ENCODE measurements at places on chromosomes 3 and 15. TPM values are rescaled to one million over a fixed set of nuclear protein-coding genes. Genes with fewer than 3 reads are reported as not detected.

GRCh38 chr15:41333026-41333562 lies 413 bp downstream of the NUSAP1 start:
- peak overlapping the region; percentile 89 for H3K4me3 ChIP-seq
- no peaks in the 10 kb centered on the region for H3K27me3 ChIP-seq
- no peak for DNase-seq
- H3K36me3 ChIP-seq = no peaks in the 10 kb centered on the region

- peaks cover 15% of the 10 kb centered on the region for H3K36me3 ChIP-seq
- H3K27ac ChIP-seq = no peak overlapping the region
- DNase-seq = no peak
- H3K4me1 ChIP-seq = peaks cover 36% of the 10 kb centered on the region
- H3K27me3 ChIP-seq = no peaks in the 10 kb centered on the region
- H3K4me3 ChIP-seq = no peak overlapping the region
Observed at GRCh38 chr3:52887166-52887565, 10.2 kb downstream of the STIMATE start.

DNA sequence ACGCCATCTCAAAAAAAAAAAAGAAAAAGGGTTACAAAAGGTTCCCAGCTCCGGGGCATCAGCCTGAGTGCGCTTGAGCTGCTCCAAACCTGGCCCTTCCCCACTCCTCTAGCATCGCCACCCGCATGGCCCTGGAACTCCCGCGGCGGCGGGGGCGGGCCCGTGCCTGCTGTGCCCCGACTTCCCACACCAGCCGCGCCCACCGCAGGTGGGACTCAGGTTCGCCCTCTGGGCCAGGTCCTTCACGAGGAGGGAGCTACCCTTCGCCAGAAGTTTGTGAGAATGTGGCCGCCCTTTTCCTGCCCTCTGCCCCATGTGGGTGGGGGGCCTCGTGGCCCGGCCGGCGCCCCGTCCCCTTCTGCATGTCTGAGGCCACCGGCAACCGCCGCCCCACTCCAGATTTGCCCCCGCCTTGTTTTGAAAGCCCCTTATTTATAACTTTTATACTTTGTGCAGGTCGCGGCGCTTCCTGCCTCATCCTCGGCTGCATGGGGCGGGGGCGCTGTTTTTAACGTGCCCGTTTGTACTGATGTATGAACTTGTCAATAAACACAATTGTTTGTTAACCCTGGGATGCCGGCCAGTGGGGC lies 507 bp upstream of the JMJD7 start:
- H3K4me3 ChIP-seq = peak overlapping the region; percentile 68
- H3K27ac ChIP-seq = peak overlapping the region; percentile 41
- H3K4me1 ChIP-seq = peaks cover 5% of the 10 kb centered on the region
- DNase-seq = no peak
- no peaks in the 10 kb centered on the region for H3K27me3 ChIP-seq

GRCh38 chr3:134485075-134485717 lies 589 bp downstream of the ANAPC13 start:
- no peak for DNase-seq
- H3K27me3 ChIP-seq = no peaks in the 10 kb centered on the region
- peak overlapping the region; percentile 92 for H3K4me3 ChIP-seq
- peaks cover 14% of the 10 kb centered on the region for H3K36me3 ChIP-seq
- H3K27ac ChIP-seq = peak overlapping the region; percentile 98
- peaks cover 26% of the 10 kb centered on the region for H3K4me1 ChIP-seq

- no peak overlapping the region for H3K4me3 ChIP-seq
- no peaks in the 10 kb centered on the region for H3K36me3 ChIP-seq
- no peaks in the 10 kb centered on the region for H3K27me3 ChIP-seq
- DNase-seq = no peak
- H3K27ac ChIP-seq = no peak overlapping the region
Observed at GRCh38 chr3:48137425-48137999, 50.7 kb downstream of the CDC25A start.

- H3K27ac ChIP-seq = no peak overlapping the region
- DNase-seq = no peak
- peaks cover 3% of the 10 kb centered on the region for H3K4me1 ChIP-seq
- H3K36me3 ChIP-seq = no peaks in the 10 kb centered on the region
- no peak overlapping the region for H3K4me3 ChIP-seq
Observed at GRCh38 chr15:95758451-95758850, 572.0 kb upstream of the NR2F2 start.

- no peak overlapping the region for H3K27ac ChIP-seq
- no peak overlapping the region for H3K4me3 ChIP-seq
- no peaks in the 10 kb centered on the region for H3K27me3 ChIP-seq
Observed at GRCh38 chr3:149273096-149273751, 51.6 kb upstream of the CP start.

DNA sequence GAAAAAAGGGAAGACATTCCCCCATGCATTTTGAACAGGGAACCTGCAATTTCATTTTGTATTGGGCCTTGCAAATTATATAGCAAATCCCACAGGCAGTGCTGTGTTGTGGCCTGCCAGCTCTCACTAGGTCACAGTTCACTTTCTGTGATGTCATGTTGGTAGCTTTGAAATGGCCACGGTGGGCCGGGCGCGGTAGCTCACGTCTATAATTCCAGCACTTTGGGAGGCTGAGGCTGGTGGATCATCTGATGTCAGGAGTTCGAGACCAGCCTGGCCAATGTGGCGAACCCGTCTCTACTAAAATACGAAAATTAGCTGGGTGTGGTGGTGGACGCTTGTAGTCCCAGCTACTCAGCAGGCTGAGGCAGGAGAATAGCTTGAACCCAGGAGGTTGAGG lies 27.0 kb upstream of the C15orf39 start:
- H3K27ac ChIP-seq = peak overlapping the region; percentile 78
- H3K36me3 ChIP-seq = no peaks in the 10 kb centered on the region
- DNase-seq = no peak
- no peaks in the 10 kb centered on the region for H3K27me3 ChIP-seq

DNA sequence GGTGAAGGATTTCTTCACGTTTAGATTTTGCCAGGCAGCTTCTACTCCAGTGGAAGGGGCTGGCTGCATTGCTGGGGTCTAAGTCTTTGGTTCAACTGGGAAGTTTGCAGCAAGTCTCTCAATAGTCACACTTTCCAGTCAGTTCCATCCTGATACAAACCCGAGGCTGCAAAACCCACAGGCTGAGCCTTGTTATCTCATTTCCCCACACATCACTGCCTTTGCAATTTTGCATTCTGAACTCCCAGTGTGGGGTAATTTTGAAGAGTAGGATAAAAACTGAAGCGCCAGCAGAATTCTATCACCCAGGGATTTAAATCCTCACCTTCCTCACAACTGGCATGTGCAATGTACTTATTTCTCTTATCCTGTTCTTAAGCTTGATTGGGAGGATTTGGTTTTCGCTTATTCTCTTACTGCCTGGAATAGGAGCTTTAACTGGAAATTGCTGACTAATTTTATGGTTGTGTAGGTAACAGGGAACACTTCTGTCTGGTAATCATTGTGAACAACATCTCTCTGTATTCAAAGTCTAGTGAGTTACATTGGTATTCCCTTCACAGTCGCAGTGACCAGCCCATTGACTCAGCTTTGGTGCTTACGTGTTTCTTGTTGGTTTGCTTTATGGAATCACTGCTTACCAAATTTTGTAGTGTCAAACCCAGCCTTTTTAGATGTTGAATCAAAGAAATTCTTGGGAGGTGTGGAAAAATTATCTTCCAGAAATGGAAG lies 142.0 kb upstream of the TOPAZ1 start:
- H3K4me3 ChIP-seq = no peak overlapping the region
- H3K36me3 ChIP-seq = no peaks in the 10 kb centered on the region
- no peaks in the 10 kb centered on the region for H3K27me3 ChIP-seq
- no peaks in the 10 kb centered on the region for H3K4me1 ChIP-seq

NTRK3 gene
- 52.7 TPM for total RNA-seq

NGLY1 gene
- total RNA-seq = 16.3 TPM

PLA2G4D gene
- total RNA-seq = not detected

ITIH1 gene
- total RNA-seq = 2.0 TPM
